NCI-H1105 treated with DMSO at 0.1 percent for 48 hours (cell line): ENCODE measurements at places on chromosomes 3 and 15.
A peak's percentile ranks its signal among the peaks of the same experiment; 100 is the strongest.

DNA sequence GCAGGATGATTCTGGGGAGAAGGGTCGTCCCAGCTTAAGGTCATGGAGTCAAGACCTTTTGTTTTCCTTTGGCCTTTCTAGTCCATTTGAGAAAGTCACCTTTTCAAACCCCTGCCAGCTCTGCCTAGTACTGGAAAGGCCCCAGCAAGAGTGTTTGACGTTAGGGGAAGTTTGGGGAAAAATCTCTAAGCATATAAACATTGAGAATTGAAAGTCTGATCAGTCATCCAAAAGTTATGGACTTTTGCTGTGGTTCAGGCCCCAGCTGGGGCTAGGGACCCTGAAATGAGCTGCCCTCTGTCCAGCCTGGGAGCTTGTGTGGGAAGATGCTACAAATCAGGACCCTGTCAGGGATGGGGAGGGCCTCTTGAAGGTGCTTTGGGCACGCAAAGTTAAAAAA lies 21.6 kb downstream of the SLC6A6 start:
- DNase-seq = no peak

DNA sequence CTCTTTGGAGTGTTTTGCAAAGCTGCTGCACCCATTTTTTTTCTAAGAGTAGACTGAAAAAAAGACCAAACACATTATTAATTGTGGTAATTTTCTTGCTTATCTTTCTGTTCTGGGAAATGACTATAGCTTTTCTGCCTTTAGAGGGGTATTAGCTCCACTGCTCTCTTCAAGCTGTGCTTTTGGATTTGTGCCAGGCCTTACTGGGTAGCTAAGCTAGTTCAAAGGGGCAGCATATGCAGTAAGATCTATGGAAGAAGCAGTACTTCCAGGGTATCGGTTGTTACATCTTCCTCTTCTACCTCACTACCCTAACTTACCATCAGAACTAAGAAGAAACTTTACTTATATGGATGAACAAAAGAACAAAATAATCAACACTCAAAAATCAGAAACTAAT lies 28.7 kb upstream of the ARIH1 start:
- peak; percentile 50 for DNase-seq

- no peak for DNase-seq
Observed at GRCh38 chr15:56184516-56184915, 59.2 kb downstream of the RFX7 start.

GRCh38 chr3:127566833-127567232 lies 23.7 kb downstream of the TPRA1 start:
- peak; percentile 50 for DNase-seq

DNA sequence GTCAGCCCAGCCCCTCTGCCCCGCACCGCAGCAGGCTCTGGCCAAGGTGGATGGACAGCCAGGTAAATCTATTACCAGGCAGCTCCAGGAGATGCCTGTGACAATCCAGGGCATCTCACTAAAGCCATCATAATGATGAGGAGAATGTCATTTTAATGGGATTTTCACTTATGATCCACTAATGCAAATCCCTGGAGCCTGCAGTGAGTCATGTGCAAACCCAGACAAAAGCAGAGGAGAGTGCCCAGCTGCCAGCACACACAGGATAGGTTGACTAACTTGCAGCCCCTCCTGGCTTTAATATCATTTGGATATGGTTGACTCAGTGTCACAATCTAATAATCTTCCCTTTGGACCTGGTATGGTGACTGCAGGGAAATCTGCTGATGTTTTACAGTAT lies 206.9 kb upstream of the TRIM42 start:
- no peak for DNase-seq

DNA sequence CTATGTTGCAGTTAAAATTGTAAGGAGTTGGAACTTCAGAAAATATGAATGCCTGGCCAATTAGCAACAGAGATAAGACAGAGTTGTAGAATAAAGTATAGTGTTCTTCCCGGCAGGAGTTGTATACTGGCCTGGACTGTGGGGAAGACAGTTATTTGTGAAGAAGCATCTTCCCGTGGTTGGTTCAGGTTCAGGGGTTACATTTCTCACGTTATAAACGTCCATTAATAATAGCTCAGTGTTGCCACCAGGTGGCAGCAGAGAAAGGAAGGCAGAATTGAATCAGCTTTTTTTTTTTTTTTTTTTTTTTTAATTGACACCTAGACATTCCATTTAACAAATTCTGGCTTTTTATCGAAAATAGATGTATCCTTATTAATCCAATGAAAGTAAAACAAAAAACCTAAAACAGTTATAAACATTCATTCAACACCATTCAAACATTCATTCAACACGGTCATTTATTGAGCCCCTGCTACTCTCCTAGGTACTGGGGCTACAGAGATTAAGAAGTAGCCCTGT lies 66.4 kb upstream of the NR2E3 start:
- DNase-seq = peak; percentile 67

DNA sequence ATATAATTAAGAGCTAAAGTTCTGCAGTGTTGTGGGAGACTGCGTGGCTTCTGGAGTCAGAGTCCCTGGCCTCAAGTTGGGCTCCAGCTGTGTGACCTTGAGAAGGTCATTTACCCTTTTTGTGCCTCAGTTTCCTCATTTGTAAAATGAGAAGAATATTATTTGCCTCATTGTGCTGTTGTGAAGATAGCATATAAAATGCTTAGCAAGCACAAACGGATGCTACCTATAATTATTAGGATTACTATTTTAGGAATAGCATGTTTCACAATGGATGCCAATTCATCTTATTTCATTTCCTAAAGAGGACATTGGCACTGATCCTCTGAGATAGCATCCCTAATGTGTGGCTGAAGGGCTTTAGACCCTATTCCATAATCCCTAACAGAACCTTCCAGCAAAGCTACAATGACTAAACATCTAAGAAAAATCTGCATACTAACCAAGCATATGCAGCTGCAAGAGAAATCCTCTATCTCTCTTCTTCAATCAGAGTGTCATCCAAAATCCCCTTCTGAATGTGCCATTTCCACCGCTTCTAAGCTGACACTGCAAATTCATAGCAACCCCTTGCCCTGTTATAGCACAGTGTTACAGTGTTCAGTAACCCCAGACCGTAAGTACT lies 148.3 kb downstream of the RBMS3 start:
- DNase-seq = no peak

- DNase-seq = no peak
Observed at GRCh38 chr3:76871655-76872054, 168.2 kb upstream of the ROBO2 start.

DNA sequence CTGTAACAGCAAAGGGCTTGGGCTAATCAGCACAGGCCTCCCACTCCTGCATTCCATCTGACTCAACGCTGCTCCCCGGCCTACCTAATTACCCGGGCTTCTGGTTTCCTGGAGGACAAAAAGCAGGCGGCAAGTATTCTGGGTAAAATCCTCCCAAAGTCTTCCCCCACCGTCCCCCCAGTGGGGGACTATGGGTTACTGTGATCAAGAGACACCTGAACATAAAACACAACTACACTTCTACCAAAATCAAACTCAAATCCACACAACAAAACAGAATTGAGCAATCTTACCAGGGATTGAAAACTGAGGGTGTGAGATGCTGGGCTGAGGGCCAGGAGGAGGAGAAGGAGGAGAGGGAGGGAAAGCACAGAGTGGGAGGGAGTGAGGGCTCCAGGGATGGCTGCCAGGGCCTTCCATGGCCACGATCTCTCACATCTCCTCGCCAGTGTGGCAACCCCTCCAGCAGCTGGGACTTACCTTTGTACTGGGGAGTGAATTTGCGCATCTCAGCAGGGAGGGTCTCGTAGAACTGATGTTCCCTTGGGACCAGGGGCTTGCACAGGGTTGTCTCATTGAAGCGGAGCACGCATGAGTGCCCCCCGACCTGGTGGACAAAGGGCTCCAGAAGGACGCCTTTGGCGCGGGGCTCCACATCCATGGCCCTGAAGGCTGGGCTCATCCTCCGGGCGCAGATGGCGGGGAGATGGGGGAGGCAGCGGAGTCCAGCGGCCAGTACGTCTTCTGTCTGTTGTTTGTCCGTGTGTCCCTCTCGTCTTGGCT lies 9.1 kb upstream of the NCKIPSD start:
- no peak for DNase-seq

GRCh38 chr3:30631243-30631904 lies 25.0 kb downstream of the TGFBR2 start:
- DNase-seq = no peak

GRCh38 chr15:88649753-88650551 lies 11.1 kb downstream of the ISG20 start:
- no peak for DNase-seq

DNA sequence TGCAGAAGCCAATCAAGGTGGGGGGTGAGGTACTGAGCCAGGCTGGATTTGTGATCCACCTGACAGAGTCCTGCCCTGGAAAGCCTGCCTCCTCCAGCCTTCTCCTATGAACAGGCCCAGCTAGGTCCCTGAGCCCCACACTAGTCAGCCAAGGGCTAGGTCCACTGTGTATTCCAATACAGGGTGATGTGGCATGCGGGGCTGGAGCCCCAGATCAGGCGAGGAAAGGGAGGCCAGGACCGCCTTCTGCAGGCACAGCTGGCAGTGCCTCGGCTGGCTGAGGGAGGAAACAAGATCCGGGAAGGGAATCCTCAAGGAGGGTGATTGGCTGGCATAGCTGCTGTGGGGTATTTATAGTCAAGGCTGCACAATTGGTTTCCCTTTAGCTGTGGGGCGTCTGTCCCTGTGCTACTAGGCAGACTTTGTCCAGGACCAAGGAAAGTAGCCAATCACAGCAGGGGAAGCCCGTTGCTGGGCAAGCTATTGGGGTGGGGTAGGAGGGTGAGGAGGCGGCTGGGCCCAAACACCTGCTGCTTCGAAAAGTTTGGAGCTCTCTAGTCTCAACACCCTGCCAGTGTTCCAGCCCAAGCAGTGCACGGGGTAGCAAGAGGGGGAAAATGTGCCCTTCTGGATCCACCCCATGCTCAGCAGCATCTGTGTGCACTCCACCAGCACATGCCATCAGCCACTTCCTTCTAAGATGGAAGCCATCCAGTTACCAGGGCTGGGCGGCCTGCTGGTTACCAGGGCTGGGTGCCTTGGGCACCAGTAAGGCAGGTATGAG lies 5.9 kb downstream of the KY start:
- no peak for DNase-seq

DNA sequence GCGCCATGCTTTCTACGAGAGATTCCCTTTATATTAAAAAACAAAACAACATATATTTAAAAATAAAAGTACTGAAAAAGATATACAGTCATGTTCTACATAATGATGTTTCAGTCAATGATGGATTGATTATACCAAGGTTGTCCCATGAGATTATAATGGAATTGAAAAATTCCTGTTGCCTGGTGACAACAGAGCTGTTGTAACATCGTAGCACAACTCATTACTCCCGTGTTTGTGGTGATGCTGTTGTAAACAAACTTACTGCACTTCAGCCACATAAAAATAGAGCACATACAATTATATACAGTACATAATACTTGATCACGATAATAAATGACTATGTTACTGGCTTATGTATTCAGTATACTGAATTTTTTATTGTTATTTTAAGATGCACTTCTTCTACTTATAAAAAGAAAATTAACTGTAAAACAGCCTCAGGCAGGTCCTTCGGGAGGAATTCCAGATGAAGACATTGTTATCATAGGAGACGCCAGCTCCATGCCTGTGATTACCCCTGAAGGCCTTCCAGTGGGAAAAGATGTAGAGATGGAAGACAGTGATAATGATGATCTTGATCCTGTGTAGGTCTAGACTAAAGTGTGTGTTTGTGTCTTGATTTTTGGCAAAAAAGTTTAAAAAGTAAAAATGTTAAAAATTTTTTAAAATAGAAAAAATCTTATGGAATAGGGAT lies 11.7 kb downstream of the CCR1 start:
- no peak for DNase-seq

GRCh38 chr3:190499122-190499521 lies 14.8 kb upstream of the IL1RAP start:
- DNase-seq = no peak

DNA sequence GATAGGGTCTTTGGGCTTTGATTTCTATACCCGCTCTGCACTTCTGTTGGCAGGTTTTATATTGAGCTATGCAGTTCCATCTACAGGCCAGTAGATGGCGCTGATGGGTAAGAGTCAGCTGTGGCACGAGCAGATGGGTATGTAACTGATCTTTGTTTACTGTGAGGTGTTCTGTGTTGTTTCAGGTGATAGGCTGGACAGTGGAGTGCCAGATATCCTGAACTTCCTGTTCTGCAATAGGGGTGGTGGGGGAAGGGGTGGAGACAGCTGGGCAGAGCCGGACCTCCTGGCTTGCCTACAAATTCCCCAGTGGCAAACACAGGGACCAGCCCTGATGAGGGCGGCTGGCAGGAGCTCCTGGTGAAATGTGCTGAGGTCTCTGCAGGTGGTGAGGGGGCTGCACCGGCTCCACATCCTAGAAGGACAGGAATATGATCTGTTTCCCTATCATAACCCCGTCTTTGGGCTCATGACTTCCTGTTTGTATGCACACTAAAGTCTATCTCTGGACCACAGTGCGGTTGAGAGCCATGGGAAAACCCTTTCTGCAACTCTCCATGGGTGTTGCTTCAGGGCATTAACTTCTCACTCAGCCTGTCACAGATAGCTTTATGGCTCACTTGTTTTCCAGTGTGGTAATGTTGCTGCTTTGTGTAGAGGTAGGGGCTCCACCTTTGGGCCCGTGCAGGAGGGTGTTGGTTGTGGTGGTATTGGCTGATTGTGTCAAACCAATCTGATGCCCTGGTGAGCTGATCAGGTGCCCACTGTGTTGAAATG lies 13.4 kb upstream of the FAM98B start:
- peak; percentile 68 for DNase-seq

- DNase-seq = no peak
Observed at GRCh38 chr3:54279005-54279583, 156.7 kb downstream of the CACNA2D3 start.

DNA sequence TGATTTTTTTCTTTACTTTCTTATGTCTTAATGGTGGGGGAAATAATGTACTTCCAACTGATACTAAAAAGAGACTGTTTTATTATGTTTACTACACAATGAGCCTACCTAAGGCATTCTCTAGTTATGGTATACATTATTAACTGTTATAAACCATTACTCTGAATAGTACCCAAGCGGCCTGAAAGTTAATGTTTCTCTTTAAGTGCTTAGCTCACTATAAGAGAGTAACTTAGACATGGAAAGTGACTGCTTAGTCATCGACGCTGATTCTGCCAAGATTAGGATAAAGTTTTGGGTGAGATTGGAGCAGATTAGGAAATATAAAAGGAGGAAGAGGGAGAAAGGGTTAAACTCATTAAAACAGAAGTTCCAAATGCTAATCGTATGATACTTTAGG lies 365.0 kb downstream of the NLGN1 start:
- no peak for DNase-seq

DNA sequence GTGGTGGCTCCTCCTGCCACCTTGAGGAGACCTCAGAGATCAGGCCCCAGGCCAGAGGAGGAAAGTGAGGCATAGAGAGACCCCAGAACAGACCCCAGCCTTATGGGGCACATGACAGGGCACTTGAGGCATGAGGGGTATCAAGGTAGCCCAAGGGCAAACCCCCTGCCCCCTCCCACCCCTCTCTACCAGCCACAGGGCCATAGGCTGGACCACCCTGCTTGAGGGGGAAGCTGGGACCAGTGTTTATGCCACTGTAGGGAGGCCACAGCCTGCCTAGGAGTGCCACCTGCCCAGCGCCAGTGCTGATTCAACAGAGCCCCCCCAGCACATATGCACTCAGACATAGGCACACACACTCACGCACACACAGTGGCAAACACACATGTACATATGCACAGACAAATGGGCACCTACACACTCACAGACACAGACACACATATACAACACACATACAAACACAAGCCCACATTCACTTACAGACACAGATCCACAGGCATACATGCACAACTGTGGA lies 10.3 kb downstream of the MYL3 start:
- no peak for DNase-seq
